EL (cell line): ENCODE measurements at places on chromosomes 16 and 17.

GRCh38 chr16:33877-34647, 19.3 kb downstream of the POLR3K start:
- no peak for DNase-seq

GRCh38 chr16:52283584-52284375, 263.2 kb downstream of the TOX3 start:
- no peak for DNase-seq

GRCh38 chr17:27343294-27343693, 49.4 kb downstream of the WSB1 start:
- no peak for DNase-seq

DNA sequence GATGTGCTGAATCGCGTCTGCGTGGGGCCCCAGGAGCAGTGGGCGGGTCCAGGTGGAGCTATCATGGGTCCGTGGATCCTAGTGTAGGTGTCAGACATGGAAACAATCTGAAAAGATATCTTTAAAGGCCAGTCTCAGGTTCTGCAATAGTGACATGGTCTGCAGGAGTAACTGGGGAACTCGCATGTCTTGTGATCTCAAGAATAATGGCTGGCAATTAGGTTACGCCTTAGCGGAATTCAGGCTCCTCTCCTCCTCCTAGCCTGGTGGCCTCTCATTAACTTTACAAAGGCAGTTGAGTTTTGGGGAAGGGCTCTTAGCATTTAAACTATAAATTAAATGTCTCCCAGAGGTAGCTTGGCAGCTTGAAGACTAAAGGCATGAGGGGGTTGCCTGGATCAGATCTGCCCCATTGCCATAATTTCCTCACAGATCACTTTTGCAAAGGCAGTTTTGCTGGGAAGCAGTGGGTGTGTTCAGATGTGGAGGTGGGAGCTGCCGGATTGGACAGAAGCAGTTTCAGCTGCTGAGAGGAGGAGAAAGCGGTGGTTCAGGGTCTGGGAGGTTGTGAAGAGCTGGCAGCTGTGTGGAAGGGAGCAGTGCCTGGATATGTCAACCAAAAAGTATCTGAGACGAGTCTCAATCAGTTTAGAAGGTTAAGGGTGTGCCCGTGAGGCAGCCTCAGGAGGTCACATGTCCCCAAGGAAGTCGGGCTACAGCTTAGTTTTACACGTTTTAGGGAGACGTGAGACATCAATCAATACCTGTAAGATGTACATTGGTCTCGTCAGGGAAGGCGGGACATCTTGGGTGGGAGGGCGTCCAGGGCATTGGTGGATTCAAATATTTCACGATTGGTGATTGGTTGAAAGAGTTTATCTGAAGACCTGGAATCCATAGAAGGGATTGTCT, 2.7 kb downstream of the TBCD start:
- DNase-seq = no peak

- no peak for DNase-seq
Observed at GRCh38 chr16:9071377-9071776, 20.1 kb upstream of the HAPSTR1 start.

GRCh38 chr16:83727018-83727417, 80.8 kb upstream of the HSBP1 start:
- DNase-seq = peak; percentile 75

DNA sequence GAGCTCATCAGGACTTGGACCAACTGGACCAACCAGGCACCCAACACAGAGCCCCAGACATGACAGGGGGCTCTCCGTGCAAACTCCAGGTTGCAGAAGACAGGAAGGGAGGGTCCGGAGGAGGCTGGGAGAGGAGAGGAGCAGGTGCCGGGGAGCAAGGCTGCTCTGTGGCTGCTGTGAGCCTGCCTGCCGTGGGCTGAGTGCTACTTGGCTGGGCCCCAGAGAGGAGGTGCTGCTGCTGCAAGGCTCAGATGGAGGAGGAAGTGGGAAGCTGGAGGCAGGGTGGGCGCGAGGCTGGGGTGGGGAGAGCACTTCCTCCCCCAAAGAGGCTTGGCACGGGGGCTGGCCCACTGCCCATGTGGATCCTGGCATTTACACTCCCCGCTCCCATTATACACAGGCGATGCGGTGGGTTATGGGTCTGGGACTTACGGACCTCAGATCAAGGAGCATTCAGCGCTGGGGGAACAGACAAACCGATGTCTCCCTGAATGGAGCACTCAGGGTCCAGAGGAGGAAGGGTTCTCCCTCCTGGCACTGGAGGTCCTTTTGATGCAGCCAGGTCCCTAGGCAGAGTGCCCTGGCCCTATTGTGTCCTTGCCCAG, 15.9 kb downstream of the EPOP start:
- DNase-seq = no peak

GRCh38 chr17:12995106-12995895, 22.5 kb downstream of the ELAC2 start:
- no peak for DNase-seq

DNA sequence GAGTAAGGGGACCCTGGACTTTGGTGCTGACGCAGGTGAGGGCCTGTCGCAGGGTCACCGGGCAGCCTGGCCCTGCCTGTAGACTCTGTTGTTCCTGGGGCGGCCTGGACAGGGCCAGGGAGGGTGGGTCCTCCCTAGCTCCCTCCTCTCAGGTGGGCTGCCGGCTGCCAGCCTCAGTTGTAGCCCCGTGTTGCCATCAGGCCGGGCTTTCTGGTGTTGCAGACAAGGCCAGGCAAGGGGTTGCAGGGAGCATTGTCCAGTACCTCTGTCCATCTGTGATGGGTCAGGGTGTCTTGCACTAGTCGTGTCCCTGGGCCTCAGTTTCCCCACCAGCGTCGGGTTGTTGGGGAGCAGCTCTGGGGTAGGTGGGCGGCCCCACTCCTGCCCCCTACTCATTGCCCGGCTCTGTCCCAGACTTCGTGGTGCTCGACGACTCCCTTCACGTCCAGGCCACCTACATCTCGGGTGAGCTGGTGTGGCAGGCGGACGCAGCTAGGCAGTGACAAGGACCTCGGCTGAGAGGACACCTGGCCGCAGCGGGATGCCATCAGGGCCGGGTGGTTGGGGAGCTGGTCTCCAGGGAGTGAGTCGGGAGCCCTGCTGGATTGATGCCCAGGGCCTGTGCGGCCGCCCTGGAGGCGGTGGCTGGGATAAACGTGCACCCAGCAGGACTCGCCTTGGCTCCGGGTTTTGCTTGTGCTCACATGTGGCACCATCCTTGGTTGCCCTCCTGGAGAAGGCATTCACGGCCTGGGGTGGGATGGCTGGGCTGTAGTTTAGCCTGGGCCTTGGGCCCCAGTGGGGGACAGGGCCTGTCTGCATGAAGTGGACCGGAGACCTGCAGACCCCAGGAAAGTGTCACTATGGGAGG, 1.9 kb downstream of the CEMP1 start:
- no peak for DNase-seq

- no peak for DNase-seq
Observed at GRCh38 chr17:19344311-19345066, 18.0 kb downstream of the B9D1 start.

DNA sequence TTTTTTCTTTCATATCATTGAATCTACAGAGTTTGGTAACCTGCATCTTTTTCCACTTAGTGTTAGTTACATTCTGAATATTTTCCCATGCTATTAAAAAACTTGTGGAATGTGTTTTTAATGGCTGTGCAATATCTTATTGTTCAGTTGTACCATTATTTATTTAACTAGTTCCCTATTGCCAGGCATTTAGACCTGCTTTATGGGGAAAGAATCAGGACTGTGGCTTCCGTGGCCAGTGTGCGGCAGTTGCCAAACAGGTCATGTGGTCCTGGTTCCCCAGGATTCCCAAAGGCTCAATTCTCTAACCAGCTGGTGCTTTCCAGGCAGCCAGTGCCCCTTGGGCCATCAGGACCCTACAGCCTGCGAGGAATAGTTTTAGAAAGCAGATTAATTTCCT, 30.8 kb downstream of the NDEL1 start:
- DNase-seq = peak; percentile 14

- DNase-seq = peak; percentile 81
Observed at GRCh38 chr17:38870259-38871165, 654 bp downstream of the LASP1 start.

DNA sequence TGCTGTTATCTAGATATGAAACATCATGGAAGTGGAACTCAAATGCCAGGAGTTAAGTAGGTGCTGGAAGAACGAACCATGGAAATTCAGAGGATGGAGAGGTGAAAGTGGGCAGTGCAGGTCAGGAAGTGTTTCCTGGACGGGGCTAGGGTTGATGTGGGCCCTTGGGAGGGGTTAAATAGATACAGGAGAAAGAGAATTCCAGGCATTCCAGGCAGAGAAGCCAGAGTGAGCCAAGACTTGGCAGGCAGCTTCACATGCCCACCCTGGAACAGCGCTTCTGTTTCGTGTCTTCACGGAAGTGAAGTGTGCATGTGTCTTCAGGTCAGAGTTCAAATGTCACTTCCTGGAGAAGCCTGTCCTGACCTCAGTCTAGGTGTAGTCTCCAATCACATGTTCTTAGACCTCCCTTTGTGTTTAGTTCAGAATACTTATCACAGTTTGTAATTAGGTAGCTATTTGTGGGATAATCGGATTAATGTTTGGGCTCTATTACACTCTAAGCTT, 41.3 kb downstream of the GP2 start:
- DNase-seq = no peak

GRCh38 chr16:15502041-15502725, 67.8 kb downstream of the BMERB1 start:
- DNase-seq = peak; percentile 93

GRCh38 chr17:72137161-72137560, 16.3 kb downstream of the SOX9 start:
- no peak for DNase-seq

GRCh38 chr17:7656958-7657609, 6.4 kb downstream of the ATP1B2 start:
- DNase-seq = no peak

DNA sequence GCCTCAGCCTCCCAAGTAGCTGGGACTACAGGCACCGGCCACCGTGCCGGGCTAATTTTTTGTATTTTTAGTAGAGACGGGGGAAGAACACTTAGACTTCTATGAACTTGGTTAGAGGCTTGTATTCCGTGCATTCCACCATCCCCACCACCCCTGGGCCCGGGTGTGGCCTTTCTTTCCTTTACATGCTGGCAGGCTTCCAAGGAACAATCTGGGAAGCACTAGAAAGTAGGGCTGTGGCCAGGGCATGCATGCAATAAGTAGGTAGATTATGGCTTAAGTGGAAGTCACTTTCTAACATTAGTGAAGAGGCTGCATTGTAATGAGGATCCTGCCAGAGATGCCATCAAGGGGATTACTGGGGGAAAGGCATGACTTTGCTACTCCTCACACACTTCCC, 171.6 kb downstream of the SHISA6 start:
- no peak for DNase-seq

DNA sequence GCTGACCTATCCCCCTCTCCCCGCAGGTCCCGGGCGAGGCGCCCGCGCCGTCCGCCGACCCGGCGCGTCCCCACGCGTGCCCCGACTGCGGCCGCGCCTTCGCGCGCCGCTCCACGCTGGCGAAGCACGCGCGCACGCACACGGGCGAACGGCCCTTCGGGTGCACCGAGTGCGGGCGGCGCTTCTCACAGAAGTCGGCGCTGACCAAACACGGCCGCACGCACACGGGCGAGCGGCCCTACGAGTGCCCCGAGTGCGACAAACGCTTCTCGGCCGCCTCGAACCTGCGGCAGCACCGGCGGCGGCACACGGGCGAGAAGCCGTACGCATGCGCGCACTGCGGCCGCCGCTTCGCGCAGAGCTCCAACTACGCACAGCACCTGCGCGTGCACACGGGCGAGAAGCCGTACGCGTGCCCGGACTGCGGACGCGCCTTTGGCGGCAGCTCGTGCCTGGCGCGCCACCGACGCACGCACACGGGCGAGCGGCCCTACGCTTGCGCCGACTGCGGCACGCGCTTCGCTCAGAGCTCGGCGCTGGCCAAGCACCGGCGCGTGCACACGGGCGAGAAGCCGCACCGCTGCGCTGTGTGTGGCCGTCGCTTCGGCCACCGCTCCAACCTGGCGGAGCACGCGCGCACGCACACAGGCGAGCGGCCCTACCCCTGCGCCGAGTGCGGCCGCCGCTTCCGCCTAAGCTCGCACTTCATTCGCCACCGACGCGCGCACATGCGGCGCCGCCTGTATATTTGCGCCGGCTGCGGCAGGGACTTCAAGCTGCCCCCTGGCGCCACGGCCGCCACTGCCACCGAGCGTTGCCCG, 10.3 kb downstream of the ZNF771 start:
- DNase-seq = peak; percentile 88

GRCh38 chr16:11254913-11255736, 879 bp downstream of the SOCS1 start:
- peak; percentile 47 for DNase-seq

DNA sequence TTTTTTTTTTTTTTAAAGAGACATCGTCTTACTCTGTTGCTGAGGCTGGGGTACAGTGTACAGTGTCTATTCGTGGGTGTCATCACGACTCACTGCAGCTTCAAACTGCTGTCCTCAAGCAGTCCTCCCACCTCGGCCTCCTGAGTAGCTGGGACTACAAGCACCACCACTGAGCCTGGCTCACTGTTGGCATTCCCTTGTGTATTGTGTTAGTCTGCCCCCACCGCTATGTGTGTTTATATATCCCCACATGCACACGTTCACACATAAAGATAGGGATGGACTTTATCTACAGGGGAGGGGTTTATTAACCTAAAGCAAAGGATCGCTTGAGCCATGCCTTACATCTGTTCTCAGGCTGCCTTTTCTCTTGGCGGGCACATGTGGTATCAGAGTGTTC, 63.8 kb downstream of the SEC14L1 start:
- no peak for DNase-seq

DNA sequence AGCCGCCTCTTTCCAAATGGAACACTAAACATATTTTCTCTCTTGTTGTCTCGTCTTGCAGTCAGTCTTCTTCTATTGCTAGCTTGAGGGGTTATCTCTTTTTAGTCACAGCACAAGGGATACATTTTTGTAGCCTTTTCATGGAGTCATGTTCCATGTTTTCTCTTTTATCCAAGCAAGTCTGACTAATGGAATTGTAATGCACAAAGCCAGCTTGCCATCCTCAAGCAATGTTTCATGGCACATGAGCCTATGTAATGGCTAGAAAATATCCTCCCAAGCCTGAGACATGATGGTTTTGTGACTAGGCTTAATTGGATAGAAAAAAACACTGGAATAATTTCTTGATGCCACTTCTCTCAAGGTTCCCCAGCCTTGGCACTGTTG, 414.6 kb upstream of the GOT2 start:
- peak; percentile 73 for DNase-seq

- no peak for DNase-seq
Observed at GRCh38 chr16:88837806-88838205, 18.9 kb downstream of the GALNS start.
